Stimulated activated memory B cell treated with anti-CD40 and anti-IgM and Interleukin-4, amounts not matched to agents 10 μg/mL and 1 μg/mL and 100 μg/mL, for 72 hours (primary cell): ENCODE measurements at places on chromosomes 13 and 19.

GRCh38 chr19:2500841-2501261, 24.9 kb downstream of the GADD45B start:
- no peak for ATAC-seq

- ATAC-seq, result no peak
These were observed 673 bp downstream of the TEAD2 start for GRCh38 chr19:49361438-49362047.

DNA sequence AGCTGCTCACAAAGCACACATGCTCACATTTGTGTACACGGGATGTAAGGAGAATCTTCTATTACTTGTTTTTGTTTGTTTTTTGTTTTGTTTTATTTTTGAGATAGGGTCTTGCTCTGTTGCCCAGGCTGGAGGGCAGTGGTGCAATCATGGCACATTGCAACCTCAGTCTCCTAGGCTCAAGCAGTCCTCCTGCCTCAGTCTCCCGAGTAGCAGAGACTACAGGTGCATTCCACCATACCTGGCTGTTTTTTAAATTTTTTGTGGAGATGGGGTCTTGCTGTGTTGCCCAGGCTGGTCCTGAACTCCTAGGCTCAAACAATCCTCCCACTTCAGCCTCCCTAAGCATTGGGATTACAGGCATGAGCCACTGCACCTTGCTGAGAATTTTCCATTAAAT, 41.8 kb downstream of the KCNC3 start:
- ATAC-seq, result no peak

DNA sequence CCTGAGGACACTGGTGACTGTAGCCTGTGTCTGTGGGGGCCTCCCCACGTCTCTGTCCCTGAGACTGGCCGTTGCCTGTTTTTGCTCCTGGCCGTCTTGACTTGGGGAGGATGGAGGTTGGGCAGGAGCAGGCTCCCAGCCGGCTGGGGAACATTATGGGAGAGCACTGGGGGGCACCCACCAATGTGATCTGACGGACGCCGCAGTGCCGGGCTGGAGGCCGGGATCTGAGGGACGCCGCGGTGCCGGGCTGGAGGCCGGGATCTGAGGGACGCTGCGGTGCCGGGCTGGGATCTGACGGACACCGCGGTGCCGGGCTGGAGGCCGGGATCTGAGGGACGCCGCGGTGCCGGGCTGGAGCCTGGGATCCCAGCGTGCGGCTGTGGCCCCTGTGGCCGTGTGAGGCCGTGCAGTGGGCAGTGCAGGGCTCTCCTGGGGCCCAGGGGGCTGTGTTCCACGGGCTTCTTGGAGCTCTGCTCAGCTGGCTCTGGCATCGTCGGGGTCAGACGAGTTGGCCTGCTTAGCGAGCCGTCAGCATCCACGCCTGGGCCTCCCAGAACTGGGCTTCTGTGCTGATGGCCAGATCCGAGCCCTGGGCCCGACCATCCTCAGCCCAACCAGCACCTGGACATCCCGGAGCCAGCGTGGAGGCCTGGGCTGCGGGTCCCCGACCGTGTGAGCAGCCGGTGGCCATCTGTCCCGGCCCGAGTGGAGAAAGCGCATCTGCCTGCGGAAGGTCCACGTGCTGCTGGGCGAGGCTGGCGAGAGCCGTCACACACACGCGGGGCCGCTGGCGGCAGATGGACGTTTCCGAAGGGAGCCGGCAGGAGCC, 45.8 kb downstream of the GAS6 start:
- ATAC-seq, result no peak

DNA sequence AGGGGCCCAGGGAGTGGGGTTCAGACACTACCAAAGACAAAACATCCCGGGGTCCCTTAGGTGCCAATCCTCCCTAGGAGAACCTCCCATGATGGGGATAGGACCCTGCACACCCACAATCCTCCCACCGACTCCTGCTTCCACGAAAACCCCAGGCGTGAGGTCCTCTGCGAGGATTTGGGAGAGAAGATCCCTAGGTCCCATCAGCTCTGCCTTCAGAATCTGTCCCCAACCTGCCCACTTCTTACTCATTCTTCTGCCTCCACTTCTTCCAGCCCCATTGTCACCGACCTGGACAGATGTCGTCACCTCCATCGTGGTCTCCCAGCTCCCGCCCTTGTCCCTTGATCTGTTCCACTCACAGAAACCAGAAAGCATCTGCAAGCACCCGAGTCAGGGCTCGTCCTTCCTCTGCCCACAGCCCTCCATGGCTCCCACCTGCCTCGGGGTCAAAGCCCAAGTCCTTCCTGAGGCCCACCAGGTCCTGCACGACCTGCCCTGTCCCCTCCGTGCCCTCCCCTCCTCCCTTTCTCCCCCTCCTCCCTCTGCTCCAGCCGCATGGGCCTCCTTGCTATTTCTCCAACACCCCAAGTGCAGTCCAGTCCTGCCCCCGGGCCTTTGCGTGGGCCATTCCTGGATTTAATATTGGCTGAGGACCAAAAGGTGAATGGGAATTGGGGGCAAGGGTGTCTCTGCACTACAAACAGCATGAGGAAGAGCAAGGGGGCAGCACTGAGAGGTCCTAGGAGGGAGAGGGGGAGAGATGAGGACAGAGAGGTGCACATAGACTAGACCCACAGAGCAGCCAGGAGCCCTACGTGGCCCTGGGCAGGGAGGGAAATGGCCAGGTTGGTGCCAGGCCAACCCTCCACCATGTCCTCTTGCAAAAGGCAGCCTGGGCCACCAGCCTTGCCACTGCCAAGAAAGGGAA, 51.3 kb downstream of the PTPRS start:
- no peak for ATAC-seq

DNA sequence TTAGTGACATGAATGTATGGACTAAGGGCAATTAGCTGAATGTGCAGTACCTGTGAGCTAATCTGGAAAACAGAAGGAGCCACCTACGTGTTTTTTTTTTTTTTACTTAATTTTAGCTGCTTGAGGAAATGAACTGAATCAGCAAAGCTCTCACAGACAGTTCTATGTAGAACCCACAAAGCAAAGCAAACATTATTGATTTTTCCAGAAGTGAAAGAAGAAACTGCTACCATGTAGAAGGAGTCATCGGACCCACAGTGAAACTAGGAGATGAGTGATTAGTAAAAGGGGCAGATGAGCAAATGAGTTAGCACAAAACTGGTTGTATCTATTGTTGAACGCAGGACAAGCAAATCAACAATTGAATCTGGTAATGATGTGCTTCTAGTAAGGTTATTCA, 94.1 kb upstream of the SLC7A1 start:
- ATAC-seq, result no peak

DNA sequence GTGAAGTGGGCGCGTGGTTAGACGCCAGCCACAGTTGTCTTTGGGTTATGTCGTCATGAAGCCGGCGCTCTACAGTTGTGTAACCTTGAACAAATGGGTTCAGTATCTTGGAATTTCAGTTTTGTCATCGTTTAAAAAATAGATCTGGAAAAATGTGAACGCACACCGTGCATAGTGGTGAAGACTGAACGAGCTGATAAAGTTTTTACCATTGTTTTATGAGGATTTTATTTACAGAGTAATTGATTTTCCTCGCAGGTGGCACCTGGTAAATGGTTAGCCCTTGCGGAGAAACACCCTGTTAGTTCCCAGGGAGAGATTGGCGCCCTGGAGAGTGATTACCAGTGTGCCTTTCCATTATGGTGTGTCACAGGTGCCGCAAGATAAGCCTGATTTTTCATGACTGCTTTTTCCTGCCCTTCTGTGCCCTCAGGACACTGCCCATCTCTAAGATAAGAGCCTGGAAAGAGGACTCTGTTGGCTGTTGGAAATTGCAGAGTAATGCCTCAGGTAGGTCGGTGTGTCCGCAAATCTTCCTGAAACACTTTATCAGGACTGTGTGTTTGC, 577 bp downstream of the ZNF181 start:
- ATAC-seq, result no peak

DNA sequence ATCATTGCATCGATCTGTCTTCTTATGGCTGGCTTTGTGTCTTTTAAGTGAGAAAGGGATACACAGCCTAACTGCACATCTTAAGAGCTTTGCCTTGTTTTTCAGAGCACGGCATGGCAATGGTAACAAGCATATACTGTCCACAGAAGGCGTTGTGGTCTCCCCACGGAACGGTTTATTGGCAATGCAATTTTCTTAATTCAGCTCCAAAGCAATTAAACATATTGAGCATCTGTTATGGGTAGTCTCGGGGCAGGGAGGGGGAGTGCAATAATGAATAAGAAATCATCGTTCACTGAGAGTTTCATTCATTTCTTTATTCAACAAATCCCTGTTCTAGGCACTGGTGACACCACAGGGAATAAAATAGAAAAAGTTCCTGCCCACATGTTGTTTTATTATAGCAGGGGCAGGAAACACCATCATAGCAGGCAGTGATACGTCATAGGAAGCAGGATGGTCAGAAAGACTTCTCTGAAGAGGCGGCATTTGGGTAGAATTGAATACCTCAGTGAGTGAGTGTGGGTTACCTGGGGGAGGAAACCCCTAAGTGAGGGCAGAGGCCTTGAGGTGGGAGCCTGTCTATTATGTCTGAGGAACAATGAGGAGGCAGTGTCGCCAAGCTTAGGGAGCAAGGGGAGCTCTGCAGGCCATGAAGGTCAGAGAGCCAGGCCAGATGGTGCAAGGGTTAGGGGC, 185.7 kb upstream of the KL start:
- ATAC-seq, result peak; percentile 18

DNA sequence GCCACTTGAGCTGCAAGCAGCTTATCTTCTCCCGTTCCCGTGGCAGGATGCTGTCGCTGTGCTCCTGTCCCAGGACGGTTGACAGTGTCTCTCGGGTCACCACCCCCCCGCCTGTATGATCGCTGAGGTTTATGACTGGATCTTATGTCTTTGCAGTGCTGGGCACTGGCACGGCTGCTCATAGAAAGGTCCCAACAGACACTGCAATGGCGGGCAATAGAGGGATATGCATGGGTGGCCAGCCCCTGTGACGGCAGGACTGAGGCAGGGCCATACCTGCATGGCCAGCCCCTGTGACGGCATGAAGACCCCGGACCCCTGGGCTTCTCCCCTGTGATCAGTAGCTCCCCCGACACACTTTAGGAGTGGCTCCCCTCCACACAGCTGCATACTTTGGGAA, 307.2 kb downstream of the TEX29 start:
- ATAC-seq, result no peak

- no peak for ATAC-seq
These were observed 9.7 kb upstream of the FBXO17 start for GRCh38 chr19:38985262-38985661.

GRCh38 chr19:33458807-33459206, 62.8 kb downstream of the PEPD start:
- ATAC-seq, result no peak

DNA sequence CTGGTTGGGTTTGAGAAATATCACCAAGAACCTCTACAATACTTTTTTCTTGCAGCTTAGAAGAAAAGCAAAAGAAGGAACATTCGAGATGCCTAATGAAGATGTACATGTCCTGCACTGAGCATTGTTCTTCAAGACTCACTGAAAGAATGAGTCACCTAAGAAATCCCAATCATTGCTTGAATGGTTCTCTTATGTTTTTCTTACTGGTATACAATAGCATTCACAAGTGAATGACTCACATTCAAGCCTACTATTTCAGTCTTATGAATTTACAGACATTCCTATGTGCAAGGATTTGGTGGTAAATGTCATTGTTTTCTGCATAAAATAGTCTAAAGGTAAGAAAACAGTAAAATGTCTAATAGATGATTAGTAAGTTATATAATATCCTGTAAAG, 594.6 kb downstream of the PCDH9 start:
- no peak for ATAC-seq

GRCh38 chr19:41939861-41940730, 11.8 kb upstream of the ERFL start:
- ATAC-seq, result peak; percentile 66

DNA sequence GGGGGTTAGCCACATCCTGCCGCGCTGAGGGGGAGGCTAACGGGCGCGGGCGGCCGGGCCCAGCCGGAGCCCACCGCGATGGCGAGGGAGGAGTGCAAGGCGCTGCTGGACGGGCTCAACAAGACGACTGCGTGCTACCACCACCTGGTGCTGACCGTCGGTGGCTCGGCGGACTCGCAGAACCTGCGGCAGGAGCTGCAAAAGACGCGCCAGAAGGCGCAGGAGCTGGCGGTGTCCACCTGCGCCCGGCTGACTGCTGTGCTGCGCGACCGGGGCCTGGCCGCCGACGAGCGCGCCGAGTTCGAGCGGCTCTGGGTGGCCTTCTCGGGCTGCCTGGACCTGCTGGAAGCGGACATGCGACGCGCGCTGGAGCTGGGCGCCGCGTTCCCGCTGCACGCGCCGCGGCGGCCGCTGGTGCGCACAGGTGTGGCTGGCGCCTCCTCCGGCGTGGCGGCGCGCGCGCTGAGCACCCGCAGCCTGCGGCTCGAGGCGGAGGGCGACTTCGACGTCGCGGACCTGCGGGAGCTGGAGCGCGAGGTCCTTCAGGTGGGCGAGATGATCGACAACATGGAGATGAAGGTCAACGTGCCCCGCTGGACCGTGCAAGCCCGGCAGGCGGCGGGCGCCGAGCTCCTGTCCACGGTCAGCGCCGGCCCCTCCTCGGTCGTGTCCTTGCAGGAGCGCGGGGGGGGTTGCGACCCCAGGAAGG, 692 bp downstream of the RGS9BP start:
- ATAC-seq, result no peak

DNA sequence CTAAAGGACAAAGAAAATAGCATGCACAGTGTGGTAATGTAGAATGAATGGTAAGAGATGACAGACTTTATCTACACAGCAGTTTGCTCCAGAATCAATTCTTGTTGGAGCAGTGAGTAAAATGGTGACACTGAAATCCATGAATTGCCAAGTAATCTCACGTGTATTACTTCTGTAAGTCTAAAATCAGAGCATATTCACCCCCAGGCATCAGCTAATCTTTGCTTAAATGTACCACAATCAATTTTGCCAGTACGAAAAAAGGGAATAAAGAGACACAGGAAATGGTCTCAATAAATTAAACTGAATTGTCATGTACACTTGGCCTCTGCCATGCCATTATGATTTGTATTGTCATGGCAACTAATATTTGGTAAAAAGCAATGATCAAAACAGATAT, 294.2 kb downstream of the PCDH17 start:
- ATAC-seq, result no peak

- ATAC-seq, result no peak
These were observed 626.1 kb downstream of the DACH1 start for GRCh38 chr13:71240911-71241310.

- ATAC-seq, result peak; percentile 24
These were observed 5.5 kb upstream of the ZNF175 start for GRCh38 chr19:51565583-51565982.

DNA sequence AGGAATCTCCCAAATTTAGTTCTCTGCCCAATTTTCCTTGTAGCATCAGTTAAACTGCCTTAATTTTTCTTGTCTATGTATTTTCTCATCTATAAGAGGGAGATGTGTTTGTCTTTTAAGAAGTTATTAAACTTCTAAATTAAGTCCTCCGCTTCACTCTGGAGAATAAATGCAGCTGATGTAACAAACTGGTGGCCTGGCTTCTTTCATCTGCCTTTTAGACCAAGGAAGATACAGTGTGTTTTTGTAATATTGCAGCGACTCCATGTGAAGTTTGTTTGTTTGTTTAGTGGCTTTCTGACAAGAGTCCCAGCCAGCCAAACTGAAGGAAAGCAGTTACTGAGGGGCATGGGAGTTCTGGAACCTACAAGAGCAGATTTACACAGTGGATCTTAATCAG, 56.4 kb downstream of the KLF12 start:
- ATAC-seq, result no peak
